ENCODE measurements at places on chromosomes 12 and 14.

DNA sequence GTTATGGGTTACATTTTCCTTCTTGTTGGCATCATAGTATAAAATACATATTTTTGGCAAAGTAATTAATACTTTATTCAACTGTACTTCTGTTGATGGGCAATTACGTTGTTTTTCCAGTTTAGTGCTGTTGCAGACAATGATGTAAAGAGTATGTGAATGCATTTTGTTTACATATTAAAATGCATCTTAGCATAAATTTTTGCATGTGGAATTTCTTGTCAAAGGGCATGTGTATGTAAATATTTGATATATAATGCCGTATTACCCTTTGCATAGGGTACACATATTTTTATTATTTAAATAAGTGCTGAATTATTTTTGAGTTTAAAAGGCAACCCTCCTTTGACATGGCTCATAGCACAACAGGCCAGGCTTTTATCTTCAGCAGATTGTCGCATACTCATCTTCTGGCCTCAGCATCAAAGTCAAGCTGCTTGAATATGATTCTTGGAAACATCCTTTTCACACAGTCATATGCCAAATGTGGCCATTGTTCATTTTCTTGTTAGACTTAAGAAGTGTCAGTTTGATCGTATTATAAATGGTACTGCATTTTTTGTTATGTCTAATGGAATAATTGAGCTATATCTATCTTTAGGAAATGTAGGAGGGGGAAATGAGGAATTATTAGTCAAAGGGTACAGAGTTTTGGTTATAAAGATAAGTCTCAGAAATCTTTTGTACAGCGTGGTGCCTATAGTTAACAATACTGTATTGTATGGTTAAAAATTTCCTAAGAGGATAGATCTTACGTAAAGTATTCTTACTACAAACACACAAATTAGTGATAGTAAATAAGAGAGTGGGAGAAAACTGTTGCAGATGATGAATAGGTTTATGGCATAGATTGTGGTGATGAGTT is 138.5 kb downstream of the FUT8 start:
- no peak for DNase-seq

DNA sequence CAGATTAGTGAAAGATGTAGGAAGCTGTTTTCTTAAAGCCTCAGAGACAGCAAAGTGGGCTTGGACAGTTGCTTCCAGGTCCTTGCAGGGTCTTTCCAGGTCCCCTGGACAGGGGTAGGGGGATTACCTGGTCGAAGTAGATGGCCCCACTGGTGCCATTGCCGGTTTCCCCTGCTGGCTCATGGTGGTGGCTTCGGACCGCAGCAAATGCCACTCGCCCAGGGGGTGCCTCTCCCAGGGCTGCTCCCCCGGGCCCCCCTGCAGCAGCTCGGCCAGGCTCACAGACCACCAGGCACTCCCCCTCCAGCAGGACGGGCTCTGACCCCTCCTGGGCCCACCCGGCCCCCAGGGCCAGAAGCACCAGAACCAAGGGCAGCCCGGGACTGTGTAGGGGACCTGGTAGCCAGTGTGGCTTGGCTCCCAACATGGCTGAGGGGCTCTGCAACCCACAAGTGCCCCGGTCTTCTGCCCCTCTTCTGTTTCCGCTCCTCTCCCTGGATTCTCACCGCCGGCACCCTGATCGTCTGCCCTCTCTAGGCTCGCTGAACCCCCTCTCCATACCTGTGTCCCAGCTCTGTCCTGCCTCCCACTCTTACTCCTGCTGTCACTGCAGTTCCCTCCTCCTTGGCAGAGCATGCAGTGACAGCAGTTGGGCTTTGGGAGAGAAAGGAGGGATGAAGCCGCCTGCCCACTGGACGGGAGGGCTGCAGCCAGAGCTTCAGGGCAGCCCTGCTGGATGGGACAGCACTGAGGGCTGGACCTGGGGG is 657 bp downstream of the CBLN3 start:
- DNase-seq = no peak

DNA sequence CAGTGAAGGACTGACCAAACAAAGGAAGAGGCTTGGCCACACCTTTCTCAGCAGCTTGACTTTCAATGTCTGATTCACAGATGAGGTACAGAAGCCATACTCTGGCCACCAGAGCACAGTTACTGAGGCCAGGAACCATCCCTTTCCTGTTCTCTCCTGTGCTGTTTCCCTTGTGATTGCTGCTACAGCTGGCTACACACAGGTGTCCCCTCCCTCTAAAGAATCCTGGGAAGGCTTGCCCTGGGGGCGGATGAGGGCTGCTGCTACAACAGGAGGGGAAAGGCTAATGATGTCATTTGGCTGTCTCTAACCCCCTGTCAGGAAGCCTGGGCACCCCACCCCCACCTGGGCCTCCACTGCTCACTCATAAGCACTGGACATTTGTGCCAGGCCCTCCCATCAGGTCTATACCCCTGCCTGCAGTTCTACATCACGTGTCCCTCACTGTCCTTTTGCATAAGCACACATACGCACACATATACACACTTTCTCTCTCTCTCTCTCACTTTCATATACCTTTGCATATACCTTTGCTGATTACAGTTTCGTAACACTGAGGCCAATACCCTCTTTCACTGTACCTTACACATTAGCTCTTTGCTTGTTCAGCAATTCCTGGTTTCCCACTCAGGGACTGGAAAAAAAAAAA is 41.4 kb downstream of the PRPF40B start:
- no peak for DNase-seq

- DNase-seq = no peak
Observed at GRCh38 chr12:15779925-15780324, 9.3 kb downstream of the EPS8 start.

DNA sequence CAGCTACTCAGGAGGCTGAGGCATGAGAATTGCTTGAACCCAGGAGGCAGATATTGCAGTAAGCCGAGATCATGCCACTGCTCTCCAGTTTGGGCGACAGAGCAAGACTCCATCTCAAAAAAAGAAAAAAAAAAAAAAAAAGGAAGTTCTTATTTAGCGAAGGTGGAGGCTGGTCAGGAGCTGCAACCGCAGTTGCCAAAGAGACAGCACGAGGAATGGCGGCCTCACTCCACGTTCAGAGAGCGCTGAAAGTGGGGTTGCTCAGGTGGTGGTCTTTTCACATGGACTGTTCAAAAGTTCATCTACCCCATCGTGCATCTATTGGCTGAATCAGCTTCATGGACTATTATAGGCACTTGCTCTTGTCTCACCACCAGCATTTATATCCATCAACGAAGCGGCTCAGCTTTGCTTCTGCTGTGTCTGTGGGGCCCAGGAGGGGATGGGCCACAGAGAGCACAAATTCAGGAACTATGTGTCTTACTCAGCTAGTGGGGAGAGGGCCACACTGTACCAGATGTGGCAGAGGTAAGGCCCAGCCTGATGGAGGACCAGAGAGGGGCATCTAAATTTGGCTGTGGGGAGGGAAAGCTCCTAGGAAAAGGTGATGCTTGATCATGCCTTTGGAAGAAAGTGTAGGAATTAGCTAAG is 27.3 kb downstream of the SLC25A47 start:
- no peak for DNase-seq

- no peak for DNase-seq
Observed at GRCh38 chr14:64730681-64731080, 26.5 kb downstream of the PLEKHG3 start.

GRCh38 chr12:106234449-106234848 is 13.4 kb downstream of the CKAP4 start:
- DNase-seq = no peak

DNA sequence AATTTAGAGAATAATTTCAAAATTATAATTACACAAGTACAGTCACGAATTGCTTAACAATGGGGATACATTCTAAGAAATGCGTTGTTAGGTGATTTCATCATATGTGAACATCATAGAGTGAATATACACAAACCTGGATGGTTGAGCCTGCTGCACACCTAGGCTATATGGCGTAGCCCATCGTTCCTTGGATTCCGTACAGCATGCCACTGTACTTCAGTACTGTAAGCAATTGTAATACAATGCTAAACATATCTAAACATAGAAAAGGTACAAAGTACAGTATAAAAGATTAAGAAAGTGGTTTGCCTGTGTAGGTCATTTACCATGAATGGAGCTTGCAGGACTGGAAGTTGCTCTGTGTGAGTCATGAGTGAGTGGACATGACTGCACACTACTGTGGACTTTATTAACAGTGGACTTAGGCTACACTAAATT is 286.2 kb downstream of the CACNA1C start:
- no peak for DNase-seq

- DNase-seq = no peak
Observed at GRCh38 chr12:56020423-56021184, at the start of gene IKZF4. Gene IKZF4 (plus strand): TSS chr12:56021043. CDS start chr12:56021494, 451 bp downstream.

DNA sequence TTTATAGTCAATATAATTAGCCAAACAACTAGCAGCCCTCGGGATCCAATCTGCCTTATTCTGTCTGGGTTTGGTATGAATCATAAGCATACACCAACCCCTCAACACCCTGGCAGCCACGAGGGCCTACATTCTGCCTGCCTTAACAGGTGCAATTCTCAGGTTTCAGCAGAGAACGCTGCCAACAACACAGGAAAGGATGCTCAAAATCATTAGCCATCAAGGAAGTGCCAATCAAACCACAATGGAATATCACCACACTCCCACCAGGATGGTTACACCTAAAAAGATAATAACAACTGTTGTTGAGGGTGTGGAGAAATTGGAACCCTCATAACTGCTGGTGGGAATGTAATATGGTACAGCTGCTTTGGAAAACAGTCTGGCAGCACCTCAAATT is 122.8 kb downstream of the TTC7B start:
- DNase-seq = no peak

- no peak for DNase-seq
Observed at GRCh38 chr12:30135776-30136175, 352.0 kb upstream of the TMTC1 start.

GRCh38 chr14:63996625-63997220 is 143.9 kb downstream of the SYNE2 start:
- DNase-seq = no peak

GRCh38 chr14:68341411-68342212 is 451.3 kb downstream of the ZFP36L1 start:
- DNase-seq = no peak

DNA sequence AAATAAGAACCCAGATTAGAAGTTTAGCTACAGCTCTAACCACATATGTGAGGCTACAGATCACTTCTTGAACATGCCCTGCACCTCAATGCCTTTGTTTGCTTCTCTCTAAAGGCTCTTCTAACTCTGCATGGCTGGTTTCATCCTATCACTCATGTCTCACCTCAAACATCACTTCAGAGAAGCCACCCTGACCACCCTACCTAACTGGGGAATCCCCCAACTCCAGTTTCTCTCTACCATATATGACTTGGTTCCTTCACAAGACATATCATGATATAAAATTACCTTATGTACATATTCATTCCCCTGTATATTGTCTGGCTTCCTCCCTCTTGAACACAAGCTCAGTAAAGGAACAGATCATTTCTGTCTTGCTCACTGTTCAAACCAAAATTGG is 250.2 kb upstream of the GRIP1 start:
- no peak for DNase-seq

- DNase-seq = no peak
Observed at GRCh38 chr14:32364941-32365340, 35.8 kb downstream of the AKAP6 start.

DNA sequence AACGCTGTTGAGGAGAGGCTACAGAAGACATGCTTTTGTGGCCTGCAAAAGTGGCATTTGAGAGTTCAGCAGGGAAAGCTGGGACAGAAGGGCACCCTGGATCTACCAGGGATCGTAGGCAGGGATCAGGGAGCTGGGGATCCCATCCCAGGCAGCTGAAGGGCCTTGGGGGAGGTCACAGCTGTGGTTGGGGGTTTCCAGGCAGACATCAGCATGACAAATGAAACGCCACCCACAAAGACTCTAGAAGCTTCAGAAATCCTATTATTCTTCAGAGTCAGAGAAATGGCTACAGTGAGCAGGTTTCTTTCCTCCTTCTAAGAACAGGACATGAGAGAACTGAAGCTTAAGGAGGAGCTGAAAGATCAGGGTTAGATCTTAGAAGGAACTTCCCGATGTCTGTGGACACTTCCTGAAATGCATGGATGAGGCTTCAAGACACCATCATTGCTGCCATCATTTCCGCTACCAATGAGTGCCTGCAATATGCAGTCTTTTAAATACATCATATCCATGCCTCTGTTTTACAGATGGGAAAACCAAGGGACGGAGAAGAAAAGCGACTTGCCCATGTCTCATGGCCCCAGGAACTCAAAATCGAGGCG is 104.3 kb downstream of the RBM19 start:
- DNase-seq = no peak

DNA sequence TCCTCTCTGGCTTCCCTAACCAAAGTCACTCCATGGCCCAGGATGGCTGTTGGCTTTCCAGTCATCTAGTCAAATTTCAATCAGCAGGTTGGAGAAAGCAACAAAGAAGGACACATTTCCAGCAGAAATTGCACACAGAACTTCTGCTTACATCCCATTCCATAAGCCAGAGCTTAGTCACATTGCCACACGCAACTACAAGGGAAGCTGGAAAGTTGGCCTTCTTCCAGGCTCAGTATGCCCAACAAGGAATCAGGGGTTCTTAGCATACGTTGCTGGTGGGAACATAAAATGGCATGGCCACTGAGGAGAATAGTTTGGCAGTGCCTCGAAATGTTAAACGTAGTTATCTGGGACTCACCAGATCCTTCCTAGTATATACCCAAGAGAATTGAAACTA is 9.3 kb upstream of the APPL2 start:
- no peak for DNase-seq

GRCh38 chr12:54523637-54524036 is 25.8 kb upstream of the PDE1B start:
- no peak for DNase-seq

DNA sequence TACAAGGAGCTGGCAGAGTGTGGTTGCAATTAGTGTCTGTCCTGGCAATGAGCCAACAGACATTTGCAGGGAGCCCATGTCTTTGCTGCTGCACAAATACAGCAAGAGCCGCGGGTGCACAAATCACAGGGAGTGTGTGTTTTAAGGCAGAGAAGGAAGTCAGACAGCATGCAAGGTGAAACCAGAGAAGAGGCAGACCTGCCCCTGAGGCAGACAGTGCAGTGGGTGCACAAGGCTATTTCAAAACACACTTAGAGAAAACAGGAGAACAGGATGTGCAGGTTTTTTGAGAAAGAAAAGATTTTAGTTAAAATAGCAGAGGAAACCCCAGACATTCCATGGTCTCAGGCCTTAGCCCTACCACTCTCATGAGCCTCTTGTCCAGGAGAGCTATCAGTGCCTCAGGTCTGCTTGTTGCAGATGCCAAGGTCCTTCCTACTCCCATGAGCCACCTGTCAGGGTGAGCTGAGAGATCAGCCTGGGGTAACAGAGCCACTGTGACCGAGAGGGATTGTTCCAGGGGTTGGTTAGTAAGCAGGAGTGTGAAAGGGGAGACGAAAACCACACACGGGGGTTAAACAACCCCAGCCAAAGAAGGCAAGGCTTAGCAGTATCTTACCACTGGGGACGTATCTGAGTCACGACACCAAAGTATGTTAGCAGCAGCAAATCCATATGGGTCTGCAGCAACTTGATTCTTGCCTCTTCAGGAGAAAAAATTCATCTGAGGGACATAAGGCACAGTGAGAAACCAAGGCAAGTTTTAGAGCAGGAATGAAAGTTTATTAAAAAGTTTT is 78.1 kb downstream of the C14orf132 start:
- DNase-seq = no peak

- no peak for DNase-seq
Observed at GRCh38 chr12:59839514-59839913, 243.7 kb downstream of the SLC16A7 start.

DNA sequence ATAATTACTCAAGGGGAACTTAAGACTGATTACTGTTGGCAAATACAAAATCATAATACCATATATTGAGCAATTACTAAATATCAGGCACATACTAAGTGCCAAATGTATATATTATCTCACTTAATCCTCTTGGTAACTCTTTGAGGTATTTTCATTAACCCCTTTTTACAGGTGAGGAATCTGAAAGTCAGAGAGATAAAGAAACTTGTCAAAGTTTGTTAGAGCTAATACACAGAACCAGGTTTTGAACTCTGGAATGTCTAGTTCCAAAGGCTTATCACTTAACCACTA is 80.3 kb downstream of the LLPH start:
- DNase-seq = no peak
